ENCODE measurements at places on chromosomes 5 and 9.

DNA sequence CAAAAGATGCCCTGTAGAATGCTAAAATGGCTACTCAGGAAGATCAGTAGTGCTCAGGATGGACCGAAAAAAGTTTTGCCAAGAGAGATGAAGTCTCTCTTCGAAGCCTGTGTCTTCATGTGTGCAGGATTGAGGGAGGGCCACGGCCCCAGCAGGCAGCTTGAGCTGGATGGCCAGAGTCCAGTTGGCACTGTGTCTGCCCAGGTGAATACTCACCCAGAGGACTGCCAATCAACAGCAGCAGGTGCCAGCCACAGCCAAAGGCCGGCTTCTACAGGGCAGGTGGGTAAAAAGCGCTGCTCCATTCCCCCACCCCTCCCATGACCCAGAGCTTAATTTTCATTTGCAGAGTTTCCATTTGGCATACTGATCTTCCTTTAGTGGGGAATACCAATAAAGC lies 287.9 kb upstream of the ZNF608 start:
- DNase-seq = no peak

DNA sequence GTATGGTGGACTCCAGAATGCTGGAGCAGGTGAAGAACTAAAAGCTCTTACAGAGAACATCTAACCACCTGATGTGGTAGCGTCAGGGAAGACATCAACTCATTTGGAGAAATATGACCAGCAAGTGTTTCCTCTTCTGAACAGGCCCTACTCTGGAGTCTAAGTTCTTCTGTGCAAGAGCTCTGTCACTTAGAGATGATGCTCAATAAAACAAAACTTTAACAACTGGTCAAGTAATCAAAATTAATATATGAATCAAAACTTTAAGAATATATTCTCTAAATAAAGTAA lies 85.8 kb downstream of the CYFIP2 start:
- peak; percentile 35 for DNase-seq

GRCh38 chr5:15785531-15785981 lies 285.6 kb downstream of the FBXL7 start:
- DNase-seq = no peak

- DNase-seq = no peak
Observed at GRCh38 chr5:159619826-159620225, 289.5 kb upstream of the IL12B start.

DNA sequence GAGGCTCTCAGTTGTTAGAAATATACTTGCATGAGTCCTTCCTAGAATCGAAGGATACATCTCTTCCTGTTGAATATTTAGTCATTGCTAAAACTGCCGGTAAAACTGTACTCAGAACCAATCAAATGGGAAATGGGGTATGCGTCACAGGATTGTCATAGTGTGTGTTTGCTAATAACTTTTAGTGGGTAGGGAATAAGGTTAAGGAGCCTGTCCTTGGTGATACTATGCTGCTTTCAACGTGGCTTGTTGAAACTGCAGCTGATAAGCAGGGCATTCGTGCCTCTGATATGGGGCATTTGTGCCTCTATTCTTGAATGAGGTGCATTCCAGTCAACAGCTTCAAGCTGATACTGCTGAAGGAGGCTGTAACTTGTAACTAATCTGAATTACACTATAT lies 26.6 kb downstream of the HABP4 start:
- DNase-seq = no peak

DNA sequence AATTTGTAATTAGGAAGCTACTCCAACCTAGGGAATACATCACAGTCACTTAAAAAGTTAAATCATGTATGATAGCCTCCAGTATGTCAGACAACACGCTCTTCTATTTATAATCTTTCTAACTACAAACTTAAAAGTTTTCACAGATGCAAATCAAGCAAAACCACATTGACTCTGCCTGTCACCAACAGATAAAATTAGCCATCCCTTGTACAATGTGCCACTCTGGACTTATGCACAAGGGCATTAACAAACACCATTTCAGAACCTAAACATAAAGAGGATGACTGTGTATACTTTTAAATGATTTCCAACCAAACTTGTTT lies 14.7 kb downstream of the ERP44 start:
- DNase-seq = no peak

- DNase-seq = no peak
Observed at GRCh38 chr9:87503927-87504326, 6.3 kb downstream of the DAPK1 start.

Data from activated T-cell treated with anti-CD3 and anti-CD28 coated beads, Interleukin-2, amount 50 U/mL, for 72 hours (primary cell).